NCI-H510A (cell line): ENCODE measurements at places on chromosomes 4 and X.

GRCh38 chr4:31088600-31089230 is 368.5 kb downstream of the PCDH7 start:
- no peak for DNase-seq

GRCh38 chrX:134969726-134970125 is 21.1 kb upstream of the SMIM10 start:
- DNase-seq = no peak

DNA sequence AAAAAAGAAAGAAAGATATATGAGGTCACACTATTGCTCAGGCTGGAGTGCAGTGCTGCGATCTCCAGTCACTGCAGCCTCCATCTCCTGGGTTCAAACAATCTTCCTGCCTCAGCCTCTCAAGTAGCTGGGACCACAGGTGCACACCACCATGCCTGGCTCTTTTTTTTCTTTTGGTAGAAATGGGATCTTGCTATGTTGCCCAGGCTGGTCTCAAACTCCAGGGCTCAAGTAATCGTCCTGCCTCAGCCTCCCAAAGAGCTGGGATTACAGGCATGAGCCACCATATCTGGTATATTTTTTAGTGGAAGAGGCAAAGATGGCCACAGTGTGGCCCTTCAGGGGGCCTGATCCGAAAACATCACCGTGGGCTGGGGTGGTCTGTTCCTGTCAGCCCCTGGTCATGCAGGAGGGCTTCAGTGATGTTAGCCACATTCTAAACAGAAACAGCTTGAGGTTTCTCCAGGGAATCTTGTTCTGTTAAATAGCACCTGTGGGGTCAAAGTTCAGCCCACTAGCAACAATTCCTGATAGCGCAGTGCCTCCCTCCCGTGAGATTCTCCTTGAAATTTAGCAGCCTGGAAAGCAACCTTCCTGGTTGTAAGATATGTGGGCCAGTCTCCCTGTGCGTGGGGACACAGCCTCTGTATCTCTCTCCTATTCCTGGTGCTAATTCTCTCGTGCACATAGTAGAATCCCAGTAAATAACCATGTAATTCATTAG is 7.3 kb upstream of the DHRSX start:
- no peak for DNase-seq

DNA sequence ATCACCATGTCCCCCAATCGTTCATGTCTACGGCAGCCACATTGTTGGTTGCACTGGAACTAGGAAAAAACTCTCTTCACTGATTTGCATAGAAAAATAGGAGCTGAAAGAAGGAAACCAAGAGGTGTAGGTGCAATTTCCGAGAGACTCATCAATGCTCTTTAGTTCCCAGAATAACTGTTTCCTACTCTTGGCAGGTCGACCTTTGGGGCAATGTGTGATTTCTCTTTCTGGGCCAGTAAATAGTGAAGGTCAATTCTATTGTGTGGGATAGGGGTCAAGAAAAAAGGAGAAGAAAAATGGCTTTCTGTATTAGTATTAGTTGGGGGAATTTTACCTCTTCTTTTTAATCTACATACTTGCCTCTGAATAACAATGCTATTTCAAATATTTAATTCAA is 55.9 kb upstream of the PDE5A start:
- no peak for DNase-seq

GRCh38 chr4:53717064-53717549 is 125.8 kb upstream of the LNX1 start:
- DNase-seq = no peak

- DNase-seq = no peak
These were observed 284.7 kb downstream of the ZNF674 start for GRCh38 chrX:46260499-46260898.

- DNase-seq = no peak
These were observed 33.2 kb downstream of the ARHGAP10 start for GRCh38 chr4:147765121-147765529.

GRCh38 chrX:131577999-131578734 is 34.3 kb downstream of the OR13H1 start:
- DNase-seq = no peak

DNA sequence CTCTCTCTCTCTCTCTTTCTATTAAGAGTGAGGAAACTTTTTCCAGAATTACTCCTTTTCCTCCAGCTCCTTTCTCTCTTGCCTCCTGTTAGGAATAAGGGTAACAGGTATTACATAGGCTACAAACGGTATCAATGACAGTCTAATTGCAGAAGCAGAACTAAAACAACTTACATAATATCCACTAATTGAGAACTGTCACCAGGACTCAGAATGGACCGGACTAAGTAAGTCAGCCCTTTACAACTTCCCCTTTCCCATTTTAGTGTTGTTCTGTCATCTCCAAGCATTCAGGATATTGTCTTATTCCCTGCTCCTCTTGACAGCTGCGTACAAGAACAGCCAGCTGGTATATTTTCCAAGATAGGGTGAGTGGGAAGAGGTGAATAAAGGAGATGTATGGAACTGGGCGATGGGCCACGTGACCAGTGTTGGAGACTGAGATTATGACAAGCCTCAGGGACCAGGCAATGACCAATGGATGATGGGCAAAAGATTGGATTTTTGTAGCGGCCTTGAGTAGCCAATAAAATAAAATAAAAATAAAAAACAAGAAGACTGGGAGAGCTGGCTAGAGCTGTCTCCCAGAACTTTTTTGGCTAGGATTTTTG is 2.3 kb upstream of the FNIP2 start:
- no peak for DNase-seq

DNA sequence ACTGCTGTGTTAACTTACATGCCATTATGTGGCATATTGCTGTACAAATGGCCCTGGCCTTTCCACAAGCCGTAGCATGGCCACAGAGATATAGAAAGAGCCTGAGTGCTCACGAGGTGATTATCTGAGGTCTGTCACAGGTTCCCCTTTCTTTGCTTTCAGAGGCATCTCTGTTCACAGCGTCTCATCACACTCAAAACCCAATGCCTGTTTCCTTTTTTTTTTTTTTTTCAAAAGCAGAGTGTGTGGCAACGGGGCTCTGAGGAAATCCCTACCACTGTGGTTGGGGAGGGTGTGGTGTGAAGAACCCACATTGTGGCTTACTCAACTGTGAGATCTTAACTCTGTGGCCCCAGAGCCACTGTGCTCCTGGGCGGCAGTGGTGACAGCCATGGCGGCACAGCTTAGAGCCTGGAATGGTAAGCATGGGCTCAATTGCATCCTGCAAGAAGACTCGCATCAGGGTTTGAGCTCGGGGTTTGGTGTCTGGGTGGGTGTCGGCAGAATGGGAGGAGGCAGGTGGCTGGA is 30.8 kb downstream of the RTL5 start:
- no peak for DNase-seq

DNA sequence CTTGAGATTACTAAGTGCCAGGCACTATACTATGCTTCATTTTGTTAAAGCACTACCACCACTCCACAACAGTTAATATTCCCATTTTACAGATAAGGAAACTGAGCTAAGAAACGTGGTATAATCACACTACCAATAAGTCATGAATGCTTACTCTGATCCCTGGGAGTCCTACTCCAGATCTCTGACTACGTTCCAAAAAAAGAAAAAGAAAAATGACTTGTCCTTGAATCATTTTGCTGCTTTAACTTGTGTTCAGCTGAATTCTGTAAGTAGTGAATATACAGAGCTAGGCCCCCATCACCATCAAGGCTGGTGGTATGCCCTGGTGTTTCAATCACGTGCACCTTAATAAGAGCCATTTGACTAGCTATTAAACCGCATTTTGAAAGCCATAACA is 39.4 kb downstream of the LDB2 start:
- DNase-seq = no peak

DNA sequence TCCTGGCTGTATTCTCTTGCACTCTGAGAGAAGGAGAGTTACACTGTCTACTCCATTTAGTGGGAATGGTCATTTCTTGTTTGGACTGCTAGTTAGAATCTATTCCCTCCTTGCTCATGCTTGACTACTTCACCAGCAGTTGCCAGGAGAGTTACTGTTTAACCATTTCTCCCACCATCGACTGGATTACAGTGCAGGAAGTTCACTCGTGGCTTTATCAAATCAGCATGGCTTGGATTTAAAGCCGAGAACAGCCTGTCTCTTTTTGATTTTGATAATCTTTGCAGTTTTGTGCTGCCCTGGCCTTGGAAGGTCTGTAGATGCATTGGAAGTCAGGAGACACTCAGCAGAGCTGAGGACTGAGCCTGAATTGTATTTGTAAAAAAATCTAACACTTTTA is 3.2 kb downstream of the GBA3 start:
- DNase-seq = no peak
